ENCODE measurements at places on chromosomes 13 and 19. TPM values are rescaled to one million over a fixed set of nuclear protein-coding genes. Genes with fewer than 3 reads are reported as not detected.

DNA sequence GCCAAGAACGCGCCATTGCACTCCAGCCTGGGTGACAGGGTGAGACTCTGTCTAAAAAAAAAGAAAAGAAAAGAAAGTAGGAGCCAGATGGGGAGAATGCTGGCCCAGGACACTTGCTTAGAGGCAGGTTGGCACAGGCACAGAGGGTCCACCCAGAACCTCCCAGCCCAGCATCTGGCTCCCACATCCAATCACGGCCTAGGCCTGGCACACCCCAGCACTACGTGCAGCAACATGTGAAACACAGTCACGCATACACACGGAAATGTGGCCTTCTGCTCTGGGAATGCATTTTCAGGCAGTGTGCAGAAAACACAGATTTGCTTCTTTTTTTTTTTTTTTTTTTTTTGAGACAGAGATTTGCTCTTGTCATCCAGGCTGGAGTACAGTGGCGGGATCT lies 20.9 kb upstream of the FOSB start:
- no peak for DNase-seq

DNA sequence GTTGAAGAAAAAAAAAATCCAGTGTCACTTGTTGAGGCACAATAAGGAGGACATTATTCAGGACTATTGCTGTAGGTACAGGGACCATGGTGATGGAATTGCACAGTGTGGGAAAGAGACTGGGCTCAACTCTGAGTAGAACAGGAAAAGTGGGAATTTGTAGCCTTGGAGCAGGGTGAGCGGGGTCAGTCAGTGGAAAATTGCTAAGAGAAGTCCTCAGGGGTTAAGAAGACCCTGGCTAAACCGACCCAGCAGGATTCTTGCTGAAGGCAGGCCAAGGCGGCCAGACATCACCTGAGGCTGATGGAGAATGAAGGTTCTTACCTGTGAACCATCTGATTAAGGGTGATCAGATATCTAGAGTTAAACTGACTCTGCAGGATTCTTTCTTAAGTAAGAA lies 12.5 kb downstream of the LAIR2 start:
- no peak for DNase-seq

DNA sequence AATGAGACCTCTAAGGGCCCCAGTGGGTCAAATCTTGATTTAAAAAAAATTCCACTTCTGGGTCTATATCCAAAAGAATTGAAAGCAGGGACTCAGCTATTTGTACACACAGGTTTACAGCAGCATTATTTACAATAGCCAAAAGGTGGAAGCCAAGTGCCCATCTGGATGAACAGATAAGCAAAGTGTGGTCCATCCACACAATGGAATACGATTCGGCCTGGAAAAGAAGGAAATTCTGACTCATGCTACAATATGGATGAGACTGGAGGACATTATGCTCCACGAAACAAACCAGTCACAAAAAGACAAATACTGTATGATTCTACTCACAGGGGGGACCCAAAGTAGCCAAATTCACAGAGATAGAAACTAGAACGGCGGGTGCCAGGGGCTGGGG lies 76.7 kb downstream of the CACNA1A start:
- no peak for DNase-seq

- DNase-seq = no peak
Observed at GRCh38 chr19:38878575-38879399, 712 bp upstream of the RINL start.

DNA sequence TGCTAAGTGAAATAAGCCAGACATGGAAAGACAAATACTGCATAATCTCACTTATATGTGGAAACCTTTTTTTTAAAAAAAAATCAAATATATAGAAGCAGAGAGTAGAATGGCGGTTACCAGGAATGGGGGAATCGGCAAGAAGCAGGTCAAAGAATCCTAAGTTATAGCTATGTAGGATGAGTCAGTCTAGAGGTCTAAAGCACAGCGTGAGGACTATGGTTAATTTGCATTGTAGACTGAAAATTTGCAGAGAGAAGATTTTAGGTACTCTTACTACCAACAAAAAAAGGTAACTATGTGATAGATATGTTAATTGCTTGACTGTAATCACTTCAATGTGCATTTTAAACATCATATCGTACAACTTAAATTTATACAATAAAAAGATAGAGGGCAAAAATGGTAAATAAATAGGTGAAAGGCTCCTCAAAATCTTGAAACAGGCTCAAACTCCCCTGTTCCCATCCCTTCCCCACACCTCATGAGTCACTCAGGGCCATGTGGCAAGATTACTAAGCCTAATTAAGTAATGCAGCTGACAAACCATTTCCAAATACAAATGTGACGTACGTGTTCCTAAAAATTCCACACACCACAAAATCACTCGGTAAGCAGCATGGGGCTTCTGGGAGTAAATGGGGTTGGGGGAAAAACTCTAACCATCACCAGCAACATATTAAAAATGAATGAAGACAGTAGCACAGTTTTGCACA lies 159.0 kb downstream of the USP12 start:
- no peak for DNase-seq

DNA sequence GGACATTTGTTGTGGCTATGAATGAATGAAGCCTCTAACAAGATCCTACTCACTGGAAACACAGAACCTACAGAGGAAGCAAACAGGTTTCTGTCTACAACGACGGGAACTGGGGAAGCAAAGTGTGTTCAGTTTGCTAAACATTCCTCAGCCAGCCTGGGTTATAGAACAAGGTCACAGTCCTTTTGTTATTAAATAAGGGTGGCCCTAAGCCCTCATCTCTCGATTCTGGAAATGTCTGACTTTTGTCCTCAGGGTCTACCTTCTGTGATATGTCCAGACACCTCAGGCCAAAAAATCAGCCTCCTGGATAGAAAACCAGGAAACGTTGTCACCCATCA lies 64.6 kb upstream of the ARHGEF7 start:
- no peak for DNase-seq

DNA sequence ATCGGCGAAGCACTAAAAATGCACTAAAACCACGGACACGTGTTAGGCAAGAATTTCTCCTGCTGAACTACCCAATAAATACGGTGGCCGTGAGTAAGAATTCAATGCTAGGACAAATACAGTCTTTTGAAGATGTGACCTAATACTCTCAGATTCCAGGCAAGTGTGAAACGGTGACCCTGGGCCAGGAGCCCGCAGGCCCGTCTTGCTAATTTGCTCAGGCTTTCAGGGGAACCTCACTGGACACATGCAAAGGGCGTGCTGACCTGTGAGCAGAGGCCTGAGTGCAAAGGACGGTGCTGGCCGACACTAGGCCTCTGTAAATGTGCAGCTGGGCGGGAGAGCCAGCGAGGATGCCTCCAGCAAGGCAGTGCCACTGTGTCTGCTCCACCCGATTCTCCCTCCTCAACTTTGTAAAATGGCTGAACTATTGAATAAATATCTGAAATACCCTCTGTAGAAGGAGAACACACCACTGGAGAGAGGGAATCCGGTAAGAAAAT lies 70.1 kb downstream of the STK24 start:
- DNase-seq = no peak

DNA sequence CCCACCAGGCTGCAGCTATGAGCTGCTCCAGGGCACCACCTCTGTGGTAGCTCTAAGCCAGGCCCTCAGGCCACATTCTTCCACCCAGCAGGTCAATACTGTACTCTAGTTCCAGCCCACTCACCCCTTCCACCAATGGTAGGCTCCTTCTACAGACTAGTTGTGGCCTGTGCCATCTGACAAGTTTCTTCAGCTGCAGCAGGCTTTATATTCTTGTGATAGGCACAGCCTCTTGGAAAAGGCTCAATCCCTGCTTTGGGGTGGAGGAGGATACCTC lies 8.5 kb downstream of the MICU2 start:
- DNase-seq = no peak

- no peak for DNase-seq
Observed at GRCh38 chr19:30450100-30450499, 77.9 kb downstream of the ZNF536 start.

DNA sequence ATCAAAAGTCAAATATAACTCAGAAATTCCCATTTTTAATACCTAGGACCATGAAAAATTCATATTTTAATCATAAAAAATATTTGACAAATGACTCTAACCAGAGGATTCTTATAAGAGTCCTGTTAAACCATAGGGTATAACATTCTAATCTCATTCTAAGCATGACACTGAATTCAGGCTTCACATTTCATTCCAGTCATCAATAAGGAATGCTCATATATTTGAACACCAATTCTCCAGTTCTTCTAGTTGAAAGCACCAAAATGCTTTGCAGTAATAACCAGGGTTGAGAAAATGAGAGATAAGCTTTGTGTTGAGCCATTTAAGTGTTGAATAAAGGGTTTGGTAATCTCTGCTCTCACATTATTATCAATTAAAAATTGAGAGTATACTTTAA lies 147.5 kb downstream of the VWA8 start:
- DNase-seq = no peak

- DNase-seq = no peak
Observed at GRCh38 chr13:33022986-33023385, 6.8 kb downstream of the KL start.

GRCh38 chr13:95456815-95457214 lies 95.7 kb upstream of the CLDN10 start:
- no peak for DNase-seq

DNA sequence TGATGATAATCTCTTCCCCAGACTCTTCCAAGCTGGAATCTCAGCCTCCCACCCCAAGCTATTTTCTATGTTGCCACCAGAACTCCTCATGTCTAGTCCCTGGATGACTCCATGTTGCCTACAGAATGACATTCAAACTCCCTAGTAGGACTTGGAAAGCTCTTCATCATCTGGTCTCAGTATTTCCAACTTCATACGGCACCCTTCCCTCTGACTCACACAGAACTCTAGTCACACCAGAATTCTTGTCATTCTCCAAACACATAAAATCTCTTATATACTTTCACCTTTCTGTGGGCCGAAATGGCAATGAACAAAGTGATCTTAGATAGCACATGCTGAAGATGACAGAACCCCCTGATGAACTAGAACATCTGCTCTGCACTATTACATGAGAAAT lies 86.2 kb downstream of the CAB39L start:
- no peak for DNase-seq

DNA sequence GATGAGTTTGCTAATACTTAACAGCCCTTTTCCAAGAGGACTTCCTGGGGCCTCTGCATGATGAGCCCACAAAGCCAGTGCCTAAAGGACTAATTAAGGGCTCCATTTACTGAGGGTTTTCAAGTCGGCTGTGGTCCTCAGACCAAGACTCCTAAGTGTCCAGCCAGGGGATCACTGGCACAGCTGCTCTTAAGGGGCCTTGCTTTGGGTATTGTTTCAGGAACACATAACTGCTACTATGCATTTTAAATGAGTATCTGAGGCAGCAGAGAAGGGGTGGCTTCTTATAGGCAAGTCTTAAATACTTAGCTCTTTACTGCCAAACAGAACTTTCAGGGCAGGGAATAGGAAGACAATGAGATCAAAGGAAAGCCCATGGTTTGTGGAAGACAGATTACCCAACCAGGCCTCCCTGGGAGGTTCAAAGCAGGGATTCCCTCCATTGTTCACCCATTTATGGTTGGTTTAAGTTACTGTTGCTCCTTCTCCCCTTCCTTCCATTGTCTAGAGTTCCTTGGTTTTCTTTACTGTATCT lies 61.9 kb downstream of the TNFRSF19 start:
- no peak for DNase-seq

- no peak for DNase-seq
Observed at GRCh38 chr13:21077076-21077787, 15.8 kb upstream of the LATS2 start.

GRCh38 chr13:40383885-40384284 lies 282.6 kb downstream of the FOXO1 start:
- DNase-seq = no peak

- DNase-seq = no peak
Observed at GRCh38 chr13:101452519-101453485, at the start of gene ITGBL1. ITGBL1 (plus strand) TSS chr13:101452675; CDS start chr13:101452834, 159 bp downstream.

GRCh38 chr13:110067355-110068175 lies 239.4 kb downstream of the COL4A1 start:
- no peak for DNase-seq

GRCh38 chr13:29977476-29978120 lies 127.2 kb upstream of the UBL3 start:
- DNase-seq = no peak

DNA sequence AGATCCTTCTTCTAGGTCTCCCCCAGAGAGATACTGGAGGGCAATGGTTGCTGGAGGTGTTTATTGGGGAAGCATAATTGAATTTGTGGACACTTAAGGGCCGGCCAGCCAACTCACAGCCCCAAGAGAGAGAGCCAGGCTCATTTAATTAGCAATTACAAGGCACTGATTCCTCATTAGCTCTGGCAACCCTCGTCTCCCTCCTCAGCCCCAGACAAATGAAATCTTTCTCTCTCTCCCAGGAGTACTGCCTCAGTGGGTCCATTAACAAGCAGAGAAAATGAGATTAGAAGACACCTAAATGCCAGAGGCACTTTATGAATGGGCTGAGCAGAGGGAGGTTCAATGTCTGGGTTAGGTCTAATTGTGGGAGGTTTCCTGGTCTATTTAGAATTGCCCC lies 19.0 kb upstream of the FEM1A start:
- no peak for DNase-seq

DNA sequence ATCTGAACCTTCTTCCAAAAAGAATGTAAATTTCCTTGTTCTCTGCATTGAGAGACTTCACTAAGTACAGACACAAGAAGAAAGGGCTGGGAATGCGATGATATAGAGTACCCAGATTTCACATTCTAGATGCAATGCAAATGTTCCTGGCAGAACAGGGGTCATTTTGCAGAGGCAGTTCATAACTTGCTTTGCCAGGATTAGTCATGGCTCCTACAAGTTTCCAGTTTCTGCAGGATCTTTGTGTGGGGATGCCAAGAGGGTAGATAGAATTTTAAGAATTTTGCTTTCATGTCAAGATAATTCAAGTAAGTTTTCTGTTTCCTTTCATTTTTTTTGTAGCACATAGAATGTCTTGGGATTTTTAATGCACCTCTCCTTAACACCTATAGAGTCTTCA lies 181.2 kb downstream of the FGF9 start:
- no peak for DNase-seq

DNA sequence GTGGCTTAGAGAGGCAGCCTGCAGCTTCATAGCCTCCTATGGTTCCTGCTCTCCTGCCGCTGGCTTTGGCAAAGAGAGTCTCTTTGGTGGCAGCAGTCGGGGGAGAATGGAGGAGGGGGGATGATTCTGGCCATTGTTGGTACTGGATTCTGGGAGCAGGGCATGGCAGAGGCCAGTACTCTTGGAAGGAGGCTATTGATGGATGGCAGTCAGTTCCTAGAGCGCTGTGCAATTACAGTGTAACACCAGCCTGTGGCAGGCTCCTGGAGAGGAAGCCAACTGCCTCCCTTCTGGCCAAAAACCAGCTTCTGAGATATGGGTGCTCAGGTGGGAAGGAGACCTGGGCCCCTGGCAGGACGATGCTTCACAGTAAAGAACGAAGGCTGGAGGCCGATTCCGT lies 47.9 kb upstream of the TMTC4 start:
- no peak for DNase-seq

- DNase-seq = no peak
Observed at GRCh38 chr13:75120085-75120484, 361.9 kb downstream of the TBC1D4 start.

PRTN3 gene
- not detected for total RNA-seq

PINLYP gene
- 18.4 TPM for total RNA-seq

PLIN3 gene
- total RNA-seq = 33.6 TPM

RABAC1 gene
- 179 TPM for total RNA-seq

ZNF177 gene
- 10.2 TPM for total RNA-seq

SHD gene
- not detected for total RNA-seq

SYNE4 gene
- 0.28 TPM for total RNA-seq

DOHH gene
- 14.0 TPM for total RNA-seq

MED4 gene
- total RNA-seq = 28.0 TPM
